ENCODE measurements at places on chromosomes 12 and 14.

GRCh38 chr14:75011356-75011994, 8.8 kb downstream of the EIF2B2 start:
- no peak for DNase-seq

GRCh38 chr12:42486407-42486806, 103.1 kb downstream of the PRICKLE1 start:
- no peak for DNase-seq

GRCh38 chr14:103613517-103613916, 15.5 kb upstream of the KLC1 start:
- DNase-seq, result peak; percentile 53

GRCh38 chr12:70963081-70963660, 42.6 kb upstream of the PTPRR start:
- no peak for DNase-seq

DNA sequence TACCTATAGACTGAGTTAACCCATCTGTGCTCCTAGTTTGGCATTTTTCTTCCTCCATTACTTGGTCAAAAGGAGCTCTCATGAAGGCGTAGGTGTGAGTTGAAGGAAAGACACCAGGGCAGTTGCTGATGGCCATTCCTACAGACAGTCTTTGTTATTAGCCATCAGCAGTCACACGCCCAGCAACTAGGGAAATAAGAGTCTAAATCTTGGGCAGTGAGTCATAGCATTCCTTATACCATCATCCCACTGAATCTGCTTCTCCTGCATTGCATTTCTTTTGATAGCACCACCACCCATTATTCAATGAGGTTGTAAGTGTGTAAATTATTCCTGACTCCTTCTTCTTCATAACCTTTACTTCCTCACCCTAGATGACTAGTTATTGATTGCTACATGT, 150.9 kb upstream of the IGF1 start:
- no peak for DNase-seq

GRCh38 chr14:106060276-106060975, 534.0 kb downstream of the TMEM121 start:
- no peak for DNase-seq

DNA sequence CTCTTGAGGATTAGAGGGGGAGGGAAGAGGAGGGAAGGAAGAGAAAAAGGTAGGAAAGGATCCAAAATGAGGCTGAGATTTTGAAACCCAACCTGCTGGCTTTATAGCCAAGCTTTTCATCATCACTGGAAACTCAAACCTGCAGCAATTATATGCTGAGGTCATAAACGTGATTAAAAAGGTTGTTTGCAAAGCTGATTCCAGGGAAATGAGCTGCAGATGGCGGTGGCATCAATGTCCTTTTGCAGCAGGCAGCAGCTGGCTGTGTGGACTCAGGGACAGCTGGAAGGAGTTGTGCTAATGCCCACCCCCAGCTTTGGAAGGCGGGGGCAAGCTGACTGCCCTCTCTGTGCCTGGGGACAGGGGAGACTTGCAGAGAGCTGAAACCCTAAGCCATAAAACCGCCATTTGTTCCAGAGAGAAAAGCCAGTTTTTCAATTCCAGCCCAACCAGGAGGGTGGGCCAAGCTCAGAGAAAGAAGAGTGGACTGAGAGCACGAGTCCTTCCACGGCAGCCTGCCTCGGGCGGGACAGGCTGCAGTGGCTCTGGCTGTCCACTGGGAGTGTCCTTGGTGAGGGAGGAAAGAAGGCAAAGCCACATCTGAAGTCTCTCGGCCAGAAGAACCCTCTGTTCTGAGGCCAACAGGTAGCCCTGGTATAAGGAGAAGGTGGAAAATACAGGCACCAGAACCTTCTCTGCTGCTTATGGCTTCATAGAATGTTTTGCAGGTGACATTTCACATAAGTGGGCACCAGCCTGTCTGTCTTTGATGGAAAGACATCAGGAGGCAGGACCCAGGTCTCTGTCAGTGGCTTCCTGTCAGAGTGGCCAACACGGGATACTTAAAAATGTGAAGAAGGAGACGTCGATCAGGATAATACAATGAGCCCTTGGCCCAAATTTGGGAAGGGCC, 90.7 kb downstream of the SINHCAF start:
- DNase-seq, result peak; percentile 24

GRCh38 chr12:64894827-64895475, 70.5 kb downstream of the TBC1D30 start:
- DNase-seq, result no peak

- DNase-seq, result no peak
Measured at GRCh38 chr12:44812062-44812461, 64.1 kb downstream of the NELL2 start.

DNA sequence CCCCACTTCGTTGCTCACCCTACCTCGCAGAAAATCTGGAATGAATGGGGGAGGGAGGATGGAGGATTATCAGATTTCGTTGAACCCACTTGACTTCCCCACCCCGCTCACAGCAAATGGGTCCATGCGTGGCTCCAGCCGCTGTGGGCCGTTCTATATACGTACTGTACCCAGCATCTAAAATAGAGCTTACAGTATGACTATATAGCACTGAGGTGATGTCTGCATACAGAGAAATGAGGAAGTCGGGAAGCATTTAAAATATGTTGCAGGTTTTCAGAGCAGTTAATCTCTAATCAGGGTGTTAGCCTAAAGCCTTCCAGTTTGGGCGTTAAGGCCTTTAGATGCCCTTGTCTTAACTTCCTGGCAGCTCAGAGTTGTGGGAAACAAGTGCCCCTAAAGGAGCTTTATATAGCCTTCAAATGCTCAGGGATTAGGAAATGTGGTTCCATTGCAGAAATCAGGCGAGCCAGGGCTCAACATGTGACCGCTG, 1.4 kb downstream of the BICDL1 start:
- DNase-seq, result no peak

GRCh38 chr12:67751381-67751928, 102.9 kb downstream of the DYRK2 start:
- DNase-seq, result no peak

DNA sequence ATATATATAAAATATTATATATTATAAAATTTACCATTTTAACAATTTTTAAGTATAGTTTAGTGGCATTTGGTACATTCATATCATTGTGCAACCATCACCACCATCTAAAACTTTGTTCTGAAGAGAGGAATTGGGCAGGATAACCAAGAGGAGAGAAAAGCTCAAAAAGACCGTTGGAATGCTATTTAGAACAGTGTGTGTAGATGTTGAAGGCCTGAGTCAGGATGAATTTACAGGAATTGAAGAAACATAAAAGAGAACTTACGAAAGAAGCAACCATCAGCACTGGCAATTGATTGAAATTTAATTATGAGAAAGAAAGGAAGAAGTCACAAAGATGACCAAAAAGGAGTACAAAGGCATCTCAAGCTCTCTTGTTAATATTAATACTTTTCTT, 196.9 kb upstream of the PWP1 start:
- DNase-seq, result no peak

DNA sequence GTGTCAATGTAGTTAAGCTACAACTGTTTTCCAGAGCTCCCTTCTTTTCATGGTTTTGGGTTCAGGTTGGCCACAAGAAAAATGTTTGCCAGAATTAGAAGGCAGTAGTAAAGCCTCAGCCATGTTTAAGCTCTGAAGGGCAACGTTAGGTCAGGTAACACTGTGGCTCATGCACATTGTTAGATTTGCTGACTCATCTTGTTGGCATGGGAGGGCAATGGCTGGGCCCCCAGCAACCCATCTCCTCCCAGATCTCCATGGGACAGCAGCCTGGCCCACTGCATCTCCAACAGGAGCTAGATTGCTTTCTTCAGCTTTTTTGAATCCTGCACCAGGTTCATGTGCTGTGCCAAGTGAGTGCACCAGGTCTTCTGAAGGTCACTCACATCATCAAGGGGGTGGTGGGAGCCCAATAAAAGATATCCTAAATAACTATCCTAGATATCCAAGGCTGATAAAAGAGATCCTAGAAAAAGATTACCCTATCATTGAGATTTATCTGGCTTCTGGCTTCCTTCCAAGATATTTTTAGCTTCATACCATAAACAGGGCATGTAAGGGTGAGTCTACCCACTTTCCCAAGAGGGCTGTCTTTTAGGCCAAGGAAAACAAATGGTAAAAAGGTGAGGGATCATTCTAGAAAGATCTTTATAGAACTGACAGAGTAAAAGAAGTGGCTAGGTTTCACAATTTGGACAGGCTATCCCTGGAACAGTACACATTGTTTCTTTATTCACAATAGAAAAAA, 28.9 kb downstream of the PTGER2 start:
- no peak for DNase-seq

DNA sequence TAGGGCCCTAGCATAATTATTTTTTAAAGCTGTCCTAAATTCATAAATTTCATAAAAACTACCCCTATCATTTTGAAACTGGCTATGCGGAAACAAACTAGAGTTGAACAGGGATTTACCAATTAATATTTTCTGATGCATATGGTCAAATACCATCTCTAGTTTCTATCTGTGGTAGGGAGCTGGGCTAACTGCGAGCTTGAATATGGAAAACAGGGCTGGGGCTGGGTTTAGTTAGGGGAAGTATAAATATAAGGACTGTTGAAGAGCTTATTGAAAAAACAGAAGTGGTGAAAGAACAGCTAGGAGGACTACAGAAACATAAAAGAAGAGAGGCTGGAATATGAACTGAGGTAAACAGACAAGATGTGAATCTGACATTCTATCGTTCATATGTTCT, 91.8 kb downstream of the SLC38A1 start:
- no peak for DNase-seq

DNA sequence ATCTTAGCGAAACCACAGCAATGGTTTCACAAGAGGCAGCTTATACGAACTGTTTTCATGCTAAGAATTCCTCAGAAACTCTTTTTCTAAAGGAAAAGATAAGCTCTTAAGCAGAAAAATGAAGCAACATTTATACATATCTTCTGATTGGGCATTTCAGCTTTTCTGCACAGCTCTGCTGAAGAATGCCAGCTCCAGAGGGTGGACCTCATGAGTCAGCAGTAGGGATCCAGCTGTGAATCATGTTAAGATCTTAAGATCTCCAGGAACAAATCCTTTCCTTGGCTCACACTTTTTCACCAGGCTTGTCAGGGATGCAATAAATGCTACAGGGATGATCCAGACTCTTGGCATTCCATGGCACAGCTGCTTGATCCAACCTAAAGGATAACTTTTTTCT, 477.1 kb upstream of the CCDC196 start:
- DNase-seq, result peak; percentile 18

DNA sequence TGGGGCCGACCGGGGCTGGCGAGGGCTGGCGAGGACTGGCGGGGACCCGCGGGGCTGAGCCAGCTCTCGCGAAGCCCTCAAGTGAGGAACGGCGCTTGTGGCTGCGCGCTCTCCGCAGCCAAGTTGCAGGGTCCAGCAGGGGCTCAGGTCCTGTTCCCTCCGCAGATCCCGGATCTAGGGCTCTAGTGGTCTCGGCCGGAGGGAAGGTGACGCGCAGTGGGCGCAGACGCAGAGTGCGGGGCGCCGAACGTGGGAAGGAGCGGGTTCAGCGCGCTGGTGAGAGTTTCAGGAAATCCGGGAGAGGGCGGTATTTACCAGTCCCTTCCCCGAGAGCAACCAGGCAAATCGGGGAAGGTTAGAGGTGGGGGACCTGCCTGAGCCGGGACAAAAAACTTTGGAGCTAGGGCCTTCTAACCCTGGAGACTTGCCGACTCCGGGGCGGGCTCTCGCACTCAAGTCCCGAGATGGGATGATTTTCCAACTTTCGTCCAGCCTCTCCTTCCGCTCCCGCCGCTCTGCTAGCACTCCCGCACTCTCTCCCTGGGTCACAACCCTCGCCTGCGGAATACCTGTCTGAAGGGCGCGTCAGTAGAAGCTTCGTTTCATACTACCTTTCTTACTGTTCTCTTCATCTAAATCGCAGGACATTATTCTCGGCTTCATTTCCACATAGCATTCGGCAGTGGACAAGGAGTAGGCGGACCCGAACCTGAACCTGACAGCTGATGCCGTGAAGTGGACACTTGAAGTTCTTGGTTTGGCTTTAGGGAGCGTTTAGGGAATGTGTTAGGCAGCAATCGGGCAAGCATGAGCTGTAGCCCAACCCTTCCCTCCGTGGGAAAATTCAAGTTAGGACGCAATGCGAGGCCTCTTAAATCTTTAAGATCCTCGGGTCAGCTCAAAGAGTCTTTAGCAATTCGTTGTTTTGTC, 13.6 kb upstream of the PAX9 start:
- peak; percentile 49 for DNase-seq

GRCh38 chr12:19074700-19075099, 54.8 kb upstream of the PLEKHA5 start:
- DNase-seq, result no peak

GRCh38 chr14:50058113-50058512, 58.3 kb downstream of the VCPKMT start:
- DNase-seq, result no peak

GRCh38 chr14:88348546-88348945, 25.5 kb upstream of the KCNK10 start:
- no peak for DNase-seq

DNA sequence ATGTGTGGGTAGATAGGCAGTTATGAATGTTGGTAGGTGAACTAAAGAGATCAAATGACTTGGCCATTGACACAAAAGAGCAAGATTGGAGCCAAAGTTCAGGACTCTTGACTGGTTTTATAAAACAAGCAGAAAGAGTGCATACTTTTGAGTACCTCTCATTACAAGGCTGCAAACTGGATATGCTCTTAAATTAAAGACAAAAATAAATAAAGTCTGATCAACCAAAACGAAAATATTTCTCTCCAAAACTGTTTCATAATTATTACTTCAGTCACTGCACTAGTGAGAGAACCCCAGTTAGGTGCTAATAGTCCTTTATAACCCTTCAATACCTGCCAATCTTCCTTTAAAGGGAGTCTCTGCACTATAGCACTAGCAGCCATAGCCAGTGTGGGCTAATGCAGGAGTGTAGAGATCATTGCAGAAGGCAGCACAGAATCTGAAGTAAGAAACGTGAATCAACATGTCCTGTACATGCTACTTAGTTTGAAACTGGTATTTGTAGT, 147.1 kb downstream of the FOXA1 start:
- no peak for DNase-seq

- DNase-seq, result no peak
Measured at GRCh38 chr12:55728186-55728938, 447 bp downstream of the CD63 start.

DNA sequence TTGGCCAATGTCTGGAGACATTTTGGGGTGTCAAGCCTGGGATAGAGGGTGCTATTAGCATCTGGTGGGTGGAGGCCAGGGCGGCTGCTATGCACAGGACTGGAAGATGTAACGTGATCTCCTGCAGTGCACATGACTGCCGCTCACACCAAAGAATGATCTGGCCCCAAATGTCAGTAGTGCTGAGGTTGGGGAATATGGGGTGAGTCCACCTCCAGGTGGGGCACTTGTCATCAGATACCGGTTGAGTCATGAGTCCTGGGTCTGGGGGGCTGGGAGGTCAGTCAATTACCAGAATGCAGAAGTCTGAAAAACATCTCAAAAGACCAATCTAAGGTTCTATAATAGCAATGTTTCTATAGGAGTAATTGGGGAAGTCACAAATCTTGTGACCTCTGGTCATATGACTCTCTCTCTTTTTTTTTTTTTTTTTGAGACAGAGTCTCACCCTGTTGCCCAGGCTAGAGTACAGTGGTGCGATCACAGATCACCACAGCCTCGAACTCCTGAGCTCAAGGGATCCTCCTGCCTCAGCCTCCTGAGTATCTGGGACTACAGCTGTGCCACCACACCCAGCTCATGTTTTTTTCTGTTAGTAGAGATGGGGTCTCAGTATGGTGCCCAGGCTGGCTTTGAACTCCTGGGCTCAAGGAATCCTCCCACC, 6.0 kb upstream of the SDSL start:
- DNase-seq, result no peak
